ENCODE measurements at places on chromosomes 7 and 10.
A peak's percentile ranks its signal among the peaks of the same experiment; 100 is the strongest.

DNA sequence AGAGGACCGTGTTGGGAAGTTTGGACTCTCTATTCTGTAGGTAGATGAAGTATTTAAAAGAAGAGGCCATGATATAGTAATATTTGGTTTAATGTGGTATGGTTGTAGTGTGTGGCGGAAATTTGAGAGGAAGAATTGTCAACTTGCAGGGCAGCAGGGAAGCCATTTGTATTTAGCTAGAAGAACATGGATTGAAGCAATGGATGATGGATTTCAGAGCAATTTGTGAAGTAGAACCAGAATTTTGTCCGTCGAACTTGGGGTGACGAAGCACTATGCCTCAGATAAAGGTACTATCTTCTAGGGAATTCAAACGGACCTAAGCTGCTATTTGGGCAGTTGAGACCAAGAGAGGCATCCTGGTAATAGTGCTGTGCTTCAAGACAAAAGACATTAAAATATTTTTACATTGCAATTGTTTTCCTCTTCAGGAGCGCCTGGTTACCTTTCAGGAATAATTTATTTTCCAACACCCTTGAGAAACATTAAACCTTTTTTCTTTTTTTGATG, 615 bp upstream of the WBP1L start:
- no peak for DNase-seq

- DNase-seq: no peak
Measured at GRCh38 chr10:110845756-110846620, 25.7 kb upstream of the PDCD4 start.

DNA sequence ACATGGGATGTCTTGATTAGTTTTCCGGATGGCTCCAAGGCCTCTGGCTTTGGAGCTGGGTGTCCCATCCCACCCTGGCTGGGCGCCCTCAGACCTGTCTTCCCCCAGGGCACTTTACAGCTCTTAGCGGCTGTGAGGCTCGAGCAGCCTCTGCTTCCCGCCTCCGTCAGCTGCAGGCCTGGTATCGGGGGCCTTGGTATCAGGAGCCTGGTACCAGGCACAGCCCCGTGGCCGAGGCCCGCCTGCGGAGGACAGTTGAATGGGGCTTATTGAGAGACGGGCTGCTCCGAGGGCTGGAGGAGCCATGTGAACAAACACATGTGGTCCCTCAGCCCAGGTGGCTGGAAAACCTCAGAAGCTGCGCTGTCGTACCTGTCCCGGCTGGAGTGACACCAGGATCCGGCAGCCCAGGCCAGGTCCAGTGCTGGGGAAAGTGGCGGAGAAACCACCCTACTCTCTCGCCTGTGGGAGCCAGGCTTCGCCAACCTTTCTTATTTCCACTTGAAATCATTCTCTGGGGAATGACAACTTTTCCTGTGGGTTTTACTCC, 23.9 kb upstream of the AP5Z1 start:
- no peak for DNase-seq

GRCh38 chr7:106421181-106421762, 136.5 kb upstream of the NAMPT start:
- peak; percentile 79 for DNase-seq

GRCh38 chr7:30970594-30971094, 6.9 kb downstream of the GHRHR start:
- DNase-seq: no peak

- no peak for DNase-seq
Measured at GRCh38 chr7:133509822-133510221, 256.9 kb downstream of the EXOC4 start.

DNA sequence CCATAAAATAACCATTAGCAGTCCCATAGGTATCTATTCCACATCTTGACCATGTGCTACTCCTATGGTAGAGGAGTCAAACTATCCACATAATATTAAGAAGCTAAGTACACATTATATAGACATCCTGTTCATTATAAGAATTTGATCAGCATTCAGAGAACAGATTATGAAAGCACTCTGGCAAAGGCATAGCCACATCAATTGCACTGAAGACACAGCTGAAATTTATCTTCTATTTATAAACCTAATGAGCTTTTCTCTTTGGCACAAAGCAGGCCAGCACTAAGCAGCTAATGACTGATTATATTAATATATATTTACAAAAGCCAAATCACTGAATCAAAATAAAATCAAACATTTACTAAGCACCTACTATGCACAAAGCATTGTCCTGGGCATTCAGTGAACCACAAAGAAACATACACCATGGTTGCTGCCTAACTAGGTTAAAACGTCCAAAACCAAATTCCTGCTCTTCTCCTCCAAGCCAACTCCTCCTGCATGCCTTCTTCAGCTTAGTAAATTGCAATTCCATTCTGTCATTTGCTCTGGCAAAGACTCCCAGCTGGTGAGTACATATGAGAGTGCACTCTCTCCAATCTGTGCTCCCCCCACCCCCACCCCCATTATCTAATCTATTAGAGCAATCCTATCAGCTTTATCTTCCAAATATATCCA, 122.6 kb upstream of the ASAH2 start:
- DNase-seq: peak; percentile 39

DNA sequence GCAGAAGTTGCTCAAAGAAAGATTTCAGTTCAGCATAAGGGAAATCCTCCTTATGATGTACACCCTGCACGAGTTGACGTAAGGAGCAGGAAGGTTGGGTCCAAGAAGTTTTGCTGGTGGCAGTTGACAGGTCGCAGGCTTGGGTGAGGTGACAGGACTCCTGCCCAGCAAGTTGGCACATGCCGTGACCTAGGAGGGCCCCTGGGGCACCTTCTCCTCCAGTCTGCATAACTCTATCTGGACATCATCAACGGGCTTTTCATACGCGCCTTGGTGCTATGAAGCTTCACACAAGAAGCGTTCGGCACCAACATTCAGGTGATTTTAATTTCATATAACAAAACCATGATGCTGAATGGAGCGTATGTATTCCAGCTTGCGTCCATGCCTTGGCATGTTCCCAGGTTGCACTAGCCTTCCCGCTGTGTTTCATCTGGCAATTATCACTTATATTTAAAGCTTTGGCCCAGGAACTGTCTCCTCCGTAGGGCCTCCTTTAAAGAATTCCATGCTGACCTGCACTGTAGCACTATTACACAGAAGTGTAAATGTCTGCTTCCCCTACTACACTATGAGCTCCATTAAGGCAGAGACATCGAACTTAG, 651.6 kb upstream of the FOXK1 start:
- no peak for DNase-seq

- DNase-seq: peak; percentile 81
Measured at GRCh38 chr7:6392712-6393666, 54.8 kb downstream of the DAGLB start.
